Cortex of kidney (tissue), 1 donor: ENCODE measurements at places on chromosomes 3 and 15.

DNA sequence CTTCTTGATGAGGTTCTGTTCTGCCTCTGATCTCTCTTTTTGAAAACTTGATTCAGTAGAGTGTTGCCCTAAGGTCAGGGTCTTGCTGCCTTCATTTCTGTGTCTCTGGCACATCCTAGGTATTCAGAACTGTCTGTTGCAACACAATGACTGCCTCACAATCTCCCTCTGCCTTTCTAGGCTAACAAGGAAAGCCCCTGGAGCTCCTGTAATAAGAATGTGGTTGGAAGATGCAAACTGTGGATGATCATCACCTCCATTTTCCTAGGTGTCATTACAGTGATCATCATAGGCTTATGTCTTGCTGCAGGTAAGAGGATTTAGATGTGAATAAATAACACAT, 7.0 kb downstream of the C3orf52 start:
- DNase-seq = no peak

DNA sequence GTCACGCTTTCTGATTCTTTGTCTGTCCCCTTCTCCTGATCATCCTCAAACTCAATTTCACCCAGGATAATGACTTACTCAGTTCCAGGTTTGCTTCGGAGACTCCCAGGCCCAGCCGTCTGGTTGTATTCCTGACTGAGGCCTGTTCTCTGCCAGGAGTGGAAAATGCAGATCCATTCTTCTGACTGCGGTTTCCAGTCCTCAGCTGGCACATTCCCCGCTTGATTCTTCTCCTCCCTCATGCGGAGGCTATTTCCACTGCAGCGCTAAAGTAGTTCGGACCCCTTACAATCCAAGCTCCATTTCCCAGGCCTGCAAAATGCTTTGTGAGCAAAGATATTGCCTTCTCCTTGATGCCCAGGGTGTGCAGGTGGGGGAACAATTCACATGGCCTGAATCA, 47.2 kb upstream of the GALNT15 start:
- DNase-seq = no peak

GRCh38 chr15:41648097-41648496, 12.1 kb upstream of the MGA start:
- DNase-seq = no peak

GRCh38 chr3:122898298-122898697, 103.4 kb downstream of the SLC49A4 start:
- DNase-seq = no peak

- no peak for DNase-seq
These were observed 85.3 kb downstream of the PLXNA1 start for GRCh38 chr3:127068111-127068810.

DNA sequence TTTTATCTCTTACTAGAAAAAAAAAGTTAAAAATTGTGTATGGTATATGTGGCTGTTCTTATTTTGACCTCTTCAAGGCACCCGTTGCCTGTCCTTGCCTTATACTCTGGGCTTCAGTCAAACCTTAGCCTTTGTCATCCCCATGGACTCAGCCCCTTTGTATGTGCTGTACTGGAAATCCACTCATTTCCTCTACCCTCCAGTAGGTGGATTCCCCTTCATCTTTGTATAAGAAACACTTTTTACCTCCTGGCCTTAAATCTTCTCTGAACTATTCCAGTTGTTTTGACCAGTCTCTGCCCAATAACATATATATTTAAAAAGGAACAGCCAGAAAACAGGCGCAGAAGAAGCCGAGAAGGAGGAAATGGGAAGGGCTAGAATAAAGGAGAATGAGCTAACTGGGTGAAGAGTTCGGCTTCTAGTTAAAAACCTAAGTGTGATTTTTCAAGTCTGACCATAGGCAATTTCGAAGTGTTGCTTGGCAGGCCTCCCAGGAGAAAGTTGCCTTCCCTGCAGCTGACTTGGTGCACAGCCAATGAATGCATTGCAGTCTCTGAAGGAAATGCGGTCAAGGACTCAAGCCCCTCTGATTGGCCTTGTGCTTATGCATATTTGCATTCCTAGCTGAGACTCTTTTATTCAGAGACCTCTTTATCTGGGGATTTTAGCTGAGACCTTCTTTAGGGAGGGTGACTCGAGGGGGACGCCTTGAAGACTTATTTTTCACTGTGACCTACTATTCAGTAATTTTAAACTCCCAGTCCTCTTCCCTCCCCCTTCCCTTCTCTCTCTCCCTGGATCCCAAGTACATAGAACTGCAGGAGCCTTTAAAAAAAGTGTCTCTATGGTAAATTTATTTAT, 277.4 kb downstream of the ROBO1 start:
- no peak for DNase-seq

GRCh38 chr3:134197681-134198261, 52.9 kb downstream of the RYK start:
- DNase-seq = no peak

DNA sequence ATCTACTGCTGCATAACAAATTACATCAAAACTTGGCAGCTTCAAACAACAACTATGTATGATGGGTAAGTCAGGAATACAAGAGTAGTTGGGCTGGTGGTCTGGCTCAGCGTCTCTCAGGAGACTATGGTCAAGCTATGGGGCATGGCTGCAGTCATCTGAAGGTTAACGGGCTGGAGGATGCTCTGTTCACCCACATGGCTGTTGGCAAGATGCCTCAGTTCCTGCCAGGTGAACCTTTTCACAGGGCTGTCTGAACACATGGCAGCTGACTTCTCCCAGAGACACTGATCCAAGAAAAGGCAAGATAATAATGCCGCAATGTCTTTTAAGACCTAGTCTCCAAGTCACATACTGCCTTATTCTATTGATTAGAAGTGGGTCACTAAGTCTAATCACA, 63.7 kb downstream of the GPR176 start:
- no peak for DNase-seq

GRCh38 chr3:184712248-184713039, 580 bp upstream of the MAGEF1 start:
- no peak for DNase-seq

DNA sequence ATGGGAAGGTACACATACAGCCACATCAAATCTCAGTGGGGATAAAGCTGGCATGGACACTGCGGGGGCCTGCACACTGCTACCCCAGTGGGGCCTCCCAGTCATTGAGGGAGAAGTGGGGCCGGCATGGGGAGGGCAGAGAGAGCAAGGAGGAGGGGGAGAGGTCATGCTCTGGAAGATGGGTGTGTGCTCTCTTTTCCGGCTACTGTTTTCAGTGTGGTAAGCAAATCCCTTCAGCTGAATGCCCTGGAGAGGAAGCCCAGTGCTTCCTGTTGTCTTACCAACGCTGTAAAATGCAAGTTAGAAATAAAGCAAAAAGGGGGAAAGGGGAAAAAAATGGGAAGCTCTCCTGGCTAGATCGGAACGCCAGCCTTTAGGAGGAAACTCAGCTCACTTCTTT, 30.8 kb downstream of the NRROS start:
- DNase-seq = no peak

DNA sequence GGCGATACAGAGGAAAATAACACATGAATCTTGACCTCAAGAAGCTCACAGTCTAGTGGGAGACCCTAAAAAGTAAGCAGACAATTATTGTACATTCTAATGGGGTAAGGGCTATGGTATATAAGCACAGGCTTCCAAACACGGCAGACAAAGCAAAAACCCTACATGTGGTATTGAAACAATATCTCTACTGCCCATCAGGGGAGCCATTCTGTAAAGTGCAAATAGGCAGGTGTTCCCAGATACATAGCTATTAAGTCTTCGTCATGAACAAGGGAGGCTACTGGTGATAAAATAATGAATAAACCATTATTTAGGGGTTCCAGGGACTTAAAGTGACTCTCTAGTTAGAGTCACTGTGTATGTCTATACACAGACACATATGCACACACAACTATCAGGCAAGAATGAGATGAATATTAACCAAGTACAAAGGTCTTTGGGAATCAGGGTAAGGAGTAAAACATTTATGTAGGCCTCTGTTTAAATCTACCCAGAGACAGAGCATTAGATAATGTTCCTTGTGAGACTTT, 38.7 kb upstream of the ASB14 start:
- DNase-seq = no peak

DNA sequence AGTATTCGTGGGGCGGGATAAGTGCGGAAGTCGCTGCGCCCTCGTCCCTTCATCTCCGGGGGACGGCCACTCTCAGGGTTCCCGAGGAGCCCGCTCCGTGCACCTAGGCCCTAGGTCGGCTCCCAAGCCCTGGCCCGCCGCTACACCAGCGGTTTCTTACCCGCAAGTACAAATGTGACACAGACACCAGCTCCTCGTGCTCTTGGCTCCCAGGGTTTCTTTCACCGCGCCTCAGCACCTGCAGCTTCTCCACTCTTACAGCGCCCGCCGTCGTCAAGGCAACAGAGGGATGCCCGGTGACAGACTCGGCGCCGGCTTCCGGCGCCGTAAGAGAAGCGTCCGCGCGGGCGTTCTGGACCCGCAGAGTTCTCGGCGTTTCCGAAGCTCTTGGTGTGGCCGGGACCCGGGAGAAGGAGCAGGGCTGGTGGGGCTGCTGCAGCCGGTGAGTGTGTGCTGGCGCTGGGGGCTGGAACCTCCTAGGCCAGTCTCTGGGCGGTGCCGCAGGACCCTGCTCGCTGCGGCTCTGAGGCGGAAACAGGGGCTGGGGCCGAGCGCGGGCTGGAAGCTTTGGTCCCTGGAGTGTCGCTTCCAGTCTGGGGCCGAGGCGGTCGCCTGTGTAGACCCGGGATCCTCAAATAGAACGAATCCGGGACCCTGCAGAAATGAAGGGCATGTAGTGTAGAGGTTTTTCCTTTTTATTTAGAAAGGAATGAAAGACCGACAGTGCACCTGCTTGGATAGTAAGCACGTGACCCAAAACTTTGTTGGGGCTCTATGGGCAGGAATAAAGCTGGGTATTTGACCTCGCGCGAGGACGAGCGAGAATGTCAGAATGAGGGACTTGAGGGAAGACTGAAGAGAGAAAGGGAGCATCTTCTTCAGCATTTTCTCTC, 155.4 kb upstream of the GOLGA6L4 start:
- no peak for DNase-seq

DNA sequence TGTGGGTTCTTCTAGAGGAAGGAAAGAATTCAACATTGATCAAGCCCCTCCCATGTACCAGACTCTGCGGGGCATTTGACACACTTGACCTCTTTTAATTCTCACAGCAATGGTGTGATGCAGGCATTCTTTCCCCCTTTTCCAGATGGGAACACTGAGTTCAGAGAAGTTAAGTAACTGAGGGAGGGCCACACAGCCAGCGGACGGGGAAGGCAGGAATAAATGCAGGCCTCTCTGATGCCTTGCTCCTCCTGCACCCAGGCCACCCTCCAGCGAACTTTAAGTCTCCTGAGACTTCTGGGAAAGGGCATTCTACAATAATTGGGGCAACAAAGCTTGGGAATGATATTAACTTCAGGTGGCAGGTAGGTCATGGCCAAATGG, 227.4 kb downstream of the UACA start:
- DNase-seq = no peak

DNA sequence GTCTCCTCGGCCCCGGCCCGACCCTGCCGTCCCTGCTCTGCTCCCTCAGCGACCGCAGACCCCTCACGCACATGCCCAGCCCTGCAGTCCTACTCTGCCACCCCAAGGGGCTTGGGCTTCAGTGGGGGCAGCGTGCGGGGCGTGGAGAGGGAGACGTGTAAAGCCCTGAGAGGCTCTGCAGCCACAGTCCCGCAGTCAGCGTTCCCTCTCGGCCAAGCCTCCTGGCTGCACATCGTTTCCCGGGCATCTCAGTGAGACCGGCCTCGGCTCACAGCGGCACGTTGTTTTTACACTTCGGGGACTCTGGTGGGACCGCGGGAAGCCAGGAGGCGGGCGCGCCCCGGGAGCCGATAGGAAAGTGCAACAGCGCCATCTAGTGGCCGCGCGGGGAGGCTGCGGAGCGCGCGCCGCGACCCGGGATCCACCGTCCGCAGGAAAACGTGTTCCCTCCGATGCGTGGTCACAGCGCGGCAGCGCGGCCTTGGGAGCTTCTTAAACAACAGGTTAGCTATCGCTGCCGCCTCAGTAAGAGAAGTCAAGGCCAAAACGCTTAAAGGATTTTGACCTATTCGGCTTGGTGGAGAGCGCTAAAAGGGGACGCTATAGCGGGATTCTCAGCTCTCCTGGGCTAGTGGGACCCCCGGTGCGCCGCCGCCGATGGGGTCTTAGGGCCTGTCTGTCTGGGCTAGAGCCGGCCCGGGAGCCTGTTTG, 226.8 kb upstream of the IGF1R start:
- no peak for DNase-seq

DNA sequence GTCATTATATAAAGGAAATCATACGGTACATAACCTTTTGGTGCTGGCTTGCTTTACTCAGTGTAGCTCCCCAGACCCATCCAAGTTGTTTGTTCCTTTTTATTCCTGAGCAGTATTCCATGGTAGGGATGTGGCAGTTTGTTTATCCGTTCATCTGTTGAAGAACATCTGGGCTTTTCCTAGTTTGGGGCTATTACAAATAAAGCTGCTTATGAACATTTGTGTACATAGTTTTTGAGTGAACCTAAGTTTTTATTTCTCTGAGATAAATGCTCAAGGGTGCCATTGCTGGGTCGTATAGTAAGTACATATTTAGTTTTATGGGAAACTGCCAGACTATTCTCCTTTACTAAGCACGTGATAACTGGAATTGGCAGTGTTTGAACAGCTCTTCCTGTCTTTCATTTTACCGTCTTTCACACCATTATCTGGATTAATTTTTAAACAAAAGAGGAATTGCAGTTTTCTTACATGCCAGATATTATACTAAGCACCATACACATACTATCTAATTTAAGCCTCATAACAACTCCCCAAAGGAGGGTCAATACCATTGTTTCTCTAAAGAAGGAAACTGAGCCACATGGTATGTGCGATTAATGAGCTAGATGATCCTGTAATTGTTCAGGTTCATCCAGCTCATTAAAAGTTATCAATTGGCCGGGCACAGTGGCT, 85.6 kb downstream of the PTPRG start:
- no peak for DNase-seq

DNA sequence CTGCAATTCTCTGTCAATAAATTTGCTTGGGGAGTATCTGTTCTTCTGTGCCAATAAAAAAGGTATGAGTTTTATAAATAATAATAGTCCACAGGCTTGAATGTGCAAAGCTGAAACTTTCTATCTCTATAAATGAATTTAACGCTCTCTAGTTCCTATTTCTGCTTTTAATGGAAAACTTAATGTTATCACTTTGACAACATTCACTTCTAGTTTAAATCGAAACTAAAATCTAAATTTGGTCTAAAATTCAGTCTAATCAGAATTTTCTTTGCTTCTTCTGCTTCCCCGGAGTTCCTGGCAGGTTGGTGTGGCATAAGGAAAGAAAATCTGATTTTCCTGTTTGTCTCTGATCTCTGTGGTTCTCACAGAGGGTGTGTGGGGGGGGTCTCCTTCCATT, 450.1 kb upstream of the TBL1XR1 start:
- DNase-seq = no peak

GRCh38 chr3:42118762-42119361, 27.7 kb downstream of the TRAK1 start:
- DNase-seq = no peak

DNA sequence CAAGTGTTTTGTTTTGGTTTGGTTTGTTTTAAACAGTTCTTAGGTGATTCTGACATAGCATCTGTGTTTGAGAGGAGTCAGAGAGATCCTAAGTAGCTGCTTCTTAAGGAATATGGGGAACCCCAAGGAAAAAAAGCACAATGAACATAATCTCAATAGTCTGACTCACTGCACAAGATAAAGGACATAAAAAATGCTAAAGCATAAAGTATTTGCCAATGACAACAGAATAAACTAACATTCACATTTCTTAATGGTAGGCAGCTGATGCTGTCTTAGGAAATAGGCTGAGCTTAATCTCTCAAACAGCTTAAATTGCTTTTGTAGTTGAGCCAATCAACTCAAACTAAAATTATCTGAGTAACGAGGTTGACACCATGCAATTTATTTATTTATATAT, 2.9 kb downstream of the NCEH1 start:
- DNase-seq = no peak

- DNase-seq = no peak
These were observed 6.1 kb downstream of the GMPS start for GRCh38 chr3:155876503-155876902.
